Lung microvascular endothelial cell (primary cell): ENCODE measurements at places on chromosomes 4 and X.

- DNase-seq: no peak
These were observed 7.4 kb downstream of the MEPE start for GRCh38 chr4:87840149-87840548.

DNA sequence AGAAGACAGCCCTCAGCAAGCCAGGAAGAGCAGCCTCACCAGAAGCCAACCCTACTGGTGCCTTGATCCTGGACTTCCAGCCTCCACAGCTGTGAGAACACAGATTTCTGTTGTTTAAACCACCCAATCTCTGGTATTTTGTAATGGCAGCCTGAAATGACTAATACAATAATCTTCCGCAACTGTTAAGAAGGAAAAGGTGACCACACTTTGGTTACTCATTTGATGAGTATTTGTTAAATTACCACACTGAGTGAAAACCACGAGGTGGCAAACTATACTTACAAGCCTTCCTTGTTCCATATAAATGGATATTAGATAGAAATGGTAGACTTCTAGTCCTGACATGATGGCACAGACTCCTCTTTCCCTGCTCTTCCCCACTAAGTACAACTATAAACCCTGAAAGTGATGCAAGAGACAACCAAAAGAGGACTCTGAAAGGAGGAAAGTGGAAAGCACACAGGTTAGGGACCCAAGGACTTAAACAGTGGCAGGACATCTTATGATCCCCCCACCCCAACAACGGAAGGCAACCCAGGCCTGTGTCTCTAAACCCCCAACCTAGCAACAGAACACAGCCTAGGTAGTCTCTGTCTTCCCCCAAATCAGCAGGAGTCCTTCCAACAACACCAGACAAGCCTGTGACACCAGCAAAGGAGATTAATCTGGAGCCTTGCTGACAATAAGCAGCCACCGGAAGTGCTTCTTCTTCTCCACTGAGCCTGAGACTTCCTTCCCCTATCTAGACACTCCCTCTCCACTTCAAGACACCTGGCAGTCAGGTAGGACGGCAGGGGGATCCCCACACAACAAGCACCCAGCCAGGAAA is 12.3 kb downstream of the ZNF182 start:
- DNase-seq: no peak

DNA sequence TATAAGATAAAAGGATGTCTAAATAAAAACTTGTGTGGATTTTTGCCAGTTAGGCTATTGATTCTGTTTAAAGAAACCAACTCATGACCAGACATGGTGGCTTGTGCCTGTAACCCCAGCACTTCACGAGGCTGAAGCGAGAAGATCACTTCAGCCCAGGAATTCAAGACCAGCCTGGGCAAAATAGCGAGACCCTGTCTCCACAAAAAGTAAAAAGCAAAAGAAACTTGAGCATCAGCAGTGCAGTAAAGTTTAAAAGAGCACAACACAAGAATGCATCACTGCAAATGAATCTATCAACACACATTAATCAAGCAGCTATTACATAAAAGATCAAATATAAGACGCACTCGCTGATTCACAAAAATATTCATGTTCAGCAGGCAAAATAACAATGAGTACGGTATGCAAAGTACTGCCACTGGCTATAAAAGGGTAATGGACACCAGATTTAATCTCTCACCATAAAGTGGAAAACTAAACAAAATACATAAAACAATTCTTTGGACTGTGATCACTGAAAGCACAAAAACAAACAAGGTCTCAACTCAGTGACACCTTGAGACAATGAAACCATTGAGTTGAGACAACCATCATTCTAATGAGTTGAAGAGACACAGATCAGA is 41.3 kb downstream of the LRBA start:
- no peak for DNase-seq

- no peak for DNase-seq
These were observed 55.2 kb downstream of the DOCK11 start for GRCh38 chrX:118550792-118551191.

DNA sequence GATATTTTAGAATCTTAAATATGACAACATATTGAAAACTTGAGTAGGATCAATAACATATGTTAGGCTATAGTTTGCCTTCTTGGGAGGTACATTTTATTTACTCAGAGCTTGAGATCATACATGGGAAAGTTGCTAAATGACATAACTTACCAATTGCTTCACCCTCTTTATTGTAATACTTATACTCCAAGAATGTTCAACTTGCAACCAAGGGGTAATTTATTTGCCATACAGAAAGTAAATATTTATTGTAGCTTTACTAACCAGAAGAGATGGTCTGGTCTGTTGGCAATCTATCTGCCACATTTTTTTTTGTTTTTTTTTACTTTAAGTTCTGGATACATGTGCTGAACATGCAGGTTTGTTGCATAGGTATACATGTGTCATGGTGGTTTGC is 426.6 kb downstream of the ARHGAP24 start:
- DNase-seq: no peak
